ENCODE measurements at places on chromosomes 13 and 19.

DNA sequence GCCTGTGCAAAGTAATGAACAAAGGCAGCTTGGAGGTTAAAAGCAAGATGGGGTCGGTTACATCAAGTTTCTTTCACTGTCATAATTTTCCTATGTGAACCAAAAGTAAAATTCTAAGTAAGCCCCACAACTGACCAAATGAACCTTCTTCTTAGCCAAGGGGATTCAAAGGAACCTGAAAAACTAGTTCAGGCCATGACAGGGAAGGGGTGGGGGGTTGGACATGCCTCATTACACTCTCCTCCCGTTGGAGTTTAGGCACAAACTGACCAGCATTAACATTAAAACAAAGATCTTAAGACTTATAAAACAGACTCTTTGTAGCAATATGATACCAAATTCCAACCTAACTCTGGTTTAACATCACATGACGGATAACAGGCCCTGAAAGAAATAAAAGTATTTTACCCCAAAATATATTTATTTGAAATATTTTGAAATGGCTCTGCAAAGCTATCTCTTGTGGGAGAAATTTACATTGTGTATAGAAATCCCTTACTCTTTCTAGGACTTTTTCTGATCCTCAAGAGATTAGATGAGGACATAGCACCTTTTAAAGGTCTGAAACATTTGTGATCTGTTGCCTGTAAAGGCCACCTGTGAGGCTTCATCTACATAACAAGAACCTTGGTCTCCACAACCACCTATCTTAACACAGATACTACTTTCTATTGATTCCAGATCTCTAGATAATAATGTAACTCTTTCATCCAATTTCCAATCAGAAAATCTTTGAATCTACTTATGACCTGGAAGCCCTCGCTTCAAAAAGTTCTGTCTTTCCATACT lies 1829.0 kb upstream of the MIR17HG start:
- no peak for DNase-seq

DNA sequence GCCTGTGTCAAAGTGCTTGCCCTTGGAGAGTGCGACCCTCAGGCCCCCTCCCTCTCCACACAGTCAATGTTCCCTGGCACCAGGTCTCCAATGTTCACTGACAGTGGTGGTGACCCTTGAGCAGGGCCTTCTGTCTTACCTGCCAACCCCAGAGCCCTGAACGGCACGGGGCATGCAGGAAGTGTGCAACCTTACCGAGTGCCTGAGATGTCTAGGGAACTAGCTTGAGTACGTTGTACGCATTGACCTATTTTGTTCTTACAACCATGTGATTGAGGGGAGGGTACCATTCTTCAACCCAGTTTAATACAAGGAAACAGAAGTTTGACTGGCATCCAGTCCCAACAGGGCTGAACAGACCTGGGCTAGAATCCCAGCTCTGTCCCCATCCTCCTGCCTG lies 13.2 kb downstream of the MAG start:
- no peak for DNase-seq

DNA sequence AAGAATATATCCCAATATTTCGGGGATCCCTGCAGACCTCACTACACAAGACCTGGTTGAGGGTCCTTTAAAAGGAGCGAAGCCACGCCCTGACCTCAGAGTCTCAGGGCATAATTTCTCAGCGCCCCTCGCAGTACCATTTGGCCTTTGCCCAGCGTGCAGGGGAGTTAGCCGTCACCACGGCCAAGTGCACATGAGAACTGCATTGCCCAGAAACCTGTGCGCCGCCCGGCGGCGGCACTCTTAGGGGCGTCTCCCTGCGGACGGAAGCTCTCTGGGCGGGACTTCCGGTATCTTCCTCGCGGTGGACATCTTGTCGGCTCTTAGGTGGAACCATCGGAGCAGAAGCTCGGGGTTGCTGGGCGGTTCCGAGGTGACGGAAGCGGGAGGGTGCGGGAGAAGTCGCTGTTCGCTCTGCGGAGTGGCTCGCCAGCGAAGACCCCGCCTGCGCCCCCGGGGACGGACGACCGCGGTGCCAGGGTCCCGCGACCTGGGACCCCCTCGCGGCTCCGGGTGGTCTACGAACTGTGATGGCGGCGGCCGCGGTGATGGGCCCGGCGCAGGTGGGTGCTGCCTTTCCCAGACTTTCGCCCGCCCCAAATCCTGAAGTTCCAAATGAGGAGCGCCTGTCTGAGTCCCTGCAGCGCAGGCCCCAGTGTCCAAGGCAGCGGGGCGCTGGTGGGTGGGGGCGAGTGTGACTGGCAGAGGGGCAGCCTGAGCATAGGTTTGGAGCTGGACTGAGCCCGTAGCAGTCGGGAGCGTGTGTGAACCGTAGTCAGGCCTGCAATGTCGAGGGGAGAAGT lies at the start of gene ZNF134:
TSS of gene ZNF134 (plus strand) at position 302 of the 803 bp plus-strand sequence. CDS start 5,227 bp downstream, outside the sequence.
- DNase-seq, result peak; percentile 84

GRCh38 chr13:93758575-93758974 lies 532.0 kb downstream of the GPC6 start:
- no peak for DNase-seq

DNA sequence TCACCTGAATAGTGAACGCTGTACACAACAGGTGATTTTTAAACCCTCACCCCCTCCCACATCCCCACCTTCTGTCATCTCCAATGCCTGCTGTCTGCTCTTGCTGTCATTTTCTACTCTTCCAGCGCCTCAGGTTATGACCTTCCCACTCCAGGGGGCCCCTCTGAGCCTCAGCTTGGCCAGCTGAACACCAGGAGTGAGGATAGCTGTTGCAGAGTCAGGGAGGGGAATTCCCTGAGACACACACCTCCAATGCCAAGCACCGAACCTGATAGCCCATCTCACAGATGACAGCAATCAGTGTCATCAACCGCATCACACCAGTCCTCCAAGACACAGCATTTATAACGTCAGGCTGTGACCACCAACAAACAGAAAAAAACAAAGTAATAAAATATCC lies 193.5 kb downstream of the ZNF536 start:
- no peak for DNase-seq
